ENCODE measurements at places on chromosomes 4 and X.

GRCh38 chrX:153380691-153381090 is 20.5 kb downstream of the PNMA6E start:
- no peak for DNase-seq

- no peak for DNase-seq
Measured at GRCh38 chr4:113587640-113588275, 173.8 kb downstream of the CAMK2D start.

DNA sequence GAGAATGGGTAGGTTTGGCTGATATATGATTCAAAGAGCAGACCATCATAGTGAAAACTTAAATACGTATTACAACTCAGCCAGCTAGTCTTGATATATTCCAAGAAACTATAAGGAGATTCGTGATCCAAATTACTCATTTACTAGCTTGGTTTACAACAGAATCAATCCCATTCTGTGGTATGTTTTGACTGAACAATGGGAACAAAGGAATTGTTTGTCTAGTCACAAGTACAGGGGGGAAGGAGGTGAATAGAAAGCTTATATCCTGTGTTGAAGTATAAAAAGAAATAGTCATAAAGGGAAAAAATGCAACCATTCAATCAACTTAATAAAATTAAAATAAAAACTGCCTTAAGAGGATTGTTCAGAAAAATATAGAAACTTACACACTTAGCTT is 17.0 kb downstream of the C4orf54 start:
- DNase-seq: no peak

DNA sequence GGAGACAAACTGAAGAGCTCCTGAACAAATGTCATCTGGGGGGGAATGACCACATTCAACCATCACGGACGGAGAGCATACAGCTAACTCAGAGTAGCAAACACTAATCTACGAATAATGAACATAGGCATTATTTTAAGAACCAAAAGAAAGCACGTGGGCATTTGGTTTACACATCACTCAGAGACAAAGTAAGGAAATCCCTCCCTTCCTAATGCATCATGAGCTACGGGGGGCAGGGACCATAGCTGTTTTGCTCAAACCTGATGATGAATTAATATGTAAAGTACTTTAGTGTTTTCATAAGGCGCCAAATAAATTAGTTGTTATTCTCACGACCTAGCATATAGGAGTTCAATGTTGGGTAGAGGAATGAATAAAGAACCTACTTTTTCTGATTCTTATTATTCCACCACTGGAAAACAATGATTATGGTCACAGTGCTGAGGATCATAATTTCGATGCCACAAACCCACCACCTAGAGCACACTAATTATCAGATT is 11.7 kb upstream of the TMEM156 start:
- DNase-seq: no peak

GRCh38 chr4:110669663-110670062 is 46.8 kb upstream of the PITX2 start:
- DNase-seq: no peak

All from AG09309 (cell line).